ENCODE measurements at places on chromosomes 4 and X.

- no peak for DNase-seq
These were observed 12.8 kb downstream of the NAP1L3 start for GRCh38 chrX:93660575-93660974.

DNA sequence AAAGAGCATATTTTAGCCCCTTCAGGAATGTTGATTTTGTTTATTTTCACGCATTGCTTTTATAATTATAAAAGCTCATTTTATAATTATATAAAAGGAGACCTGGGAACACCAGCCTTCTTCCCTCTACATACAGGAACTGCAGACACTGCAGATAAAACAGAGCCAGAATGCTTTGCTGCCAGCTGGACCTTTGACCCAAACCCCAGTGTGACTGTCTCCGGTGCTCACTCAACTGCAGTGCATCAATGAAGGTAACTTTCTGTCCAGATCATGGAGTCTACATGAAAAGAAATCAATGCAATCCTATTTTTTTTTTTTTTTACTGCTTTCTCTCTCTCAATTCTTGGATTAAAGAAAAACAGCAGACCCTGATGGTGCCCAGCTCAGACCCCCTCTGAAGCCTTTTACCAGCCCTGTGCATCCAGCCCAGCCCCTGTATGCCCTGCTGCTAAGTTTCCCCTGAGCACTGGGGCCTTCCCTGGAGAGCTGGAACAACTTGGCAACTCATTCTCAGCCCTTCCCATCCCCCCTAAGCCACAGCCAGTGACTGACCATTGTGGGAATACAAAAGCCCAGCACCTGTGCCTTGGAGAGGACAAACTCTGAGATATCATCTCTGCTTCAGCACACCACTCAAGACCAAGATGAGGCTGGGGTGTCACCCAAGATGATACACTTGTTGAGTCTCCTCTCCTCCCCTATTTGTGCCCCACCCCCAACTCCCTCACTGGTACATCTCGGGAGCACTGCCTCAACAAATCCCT is 182.1 kb downstream of the EVC2 start:
- DNase-seq = no peak

DNA sequence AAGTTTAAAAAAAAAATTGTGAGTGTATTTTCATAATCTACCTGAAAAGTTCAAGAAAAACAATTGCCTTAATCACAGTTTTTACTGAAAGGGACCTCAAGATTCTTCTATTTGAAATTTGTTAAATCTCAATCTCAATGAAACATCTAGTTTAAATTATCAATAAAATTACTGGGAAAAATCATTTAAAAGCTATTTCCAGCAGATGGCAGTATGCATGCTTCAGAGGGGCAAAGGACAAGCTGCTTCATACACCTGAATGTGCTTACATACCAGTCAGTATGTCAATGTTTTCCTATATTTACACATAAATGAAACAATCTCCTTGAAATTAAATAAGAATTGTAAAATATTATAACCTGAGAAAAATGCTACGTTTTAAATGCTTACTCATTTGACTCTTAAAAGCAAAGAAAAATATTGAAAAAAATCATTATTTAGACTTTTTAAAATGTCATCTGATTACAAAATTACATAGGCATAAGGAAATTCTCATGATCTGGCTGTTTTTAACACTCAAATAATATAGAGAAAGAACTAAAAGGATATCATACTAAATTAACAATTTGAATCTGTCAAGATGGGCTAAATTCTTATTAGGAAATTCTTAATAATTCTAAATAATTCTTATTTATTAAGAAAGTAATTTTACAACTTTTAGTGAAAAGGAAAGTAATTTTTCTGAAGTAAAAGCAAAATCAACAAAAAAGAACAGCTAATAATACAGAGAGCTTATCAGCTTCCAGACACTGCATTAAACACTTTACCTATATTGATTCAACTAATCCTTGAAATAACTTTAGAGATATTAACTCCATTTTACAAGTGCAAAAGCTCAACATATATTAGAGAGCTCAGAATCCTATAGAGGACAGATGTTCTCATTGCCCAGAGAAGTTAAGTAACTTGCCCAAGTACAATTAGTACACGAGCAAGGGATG is 242.1 kb downstream of the ADAMTS3 start:
- DNase-seq = peak; percentile 42

- DNase-seq = no peak
These were observed 855.3 kb downstream of the PCDH7 start for GRCh38 chr4:31575504-31575903.

DNA sequence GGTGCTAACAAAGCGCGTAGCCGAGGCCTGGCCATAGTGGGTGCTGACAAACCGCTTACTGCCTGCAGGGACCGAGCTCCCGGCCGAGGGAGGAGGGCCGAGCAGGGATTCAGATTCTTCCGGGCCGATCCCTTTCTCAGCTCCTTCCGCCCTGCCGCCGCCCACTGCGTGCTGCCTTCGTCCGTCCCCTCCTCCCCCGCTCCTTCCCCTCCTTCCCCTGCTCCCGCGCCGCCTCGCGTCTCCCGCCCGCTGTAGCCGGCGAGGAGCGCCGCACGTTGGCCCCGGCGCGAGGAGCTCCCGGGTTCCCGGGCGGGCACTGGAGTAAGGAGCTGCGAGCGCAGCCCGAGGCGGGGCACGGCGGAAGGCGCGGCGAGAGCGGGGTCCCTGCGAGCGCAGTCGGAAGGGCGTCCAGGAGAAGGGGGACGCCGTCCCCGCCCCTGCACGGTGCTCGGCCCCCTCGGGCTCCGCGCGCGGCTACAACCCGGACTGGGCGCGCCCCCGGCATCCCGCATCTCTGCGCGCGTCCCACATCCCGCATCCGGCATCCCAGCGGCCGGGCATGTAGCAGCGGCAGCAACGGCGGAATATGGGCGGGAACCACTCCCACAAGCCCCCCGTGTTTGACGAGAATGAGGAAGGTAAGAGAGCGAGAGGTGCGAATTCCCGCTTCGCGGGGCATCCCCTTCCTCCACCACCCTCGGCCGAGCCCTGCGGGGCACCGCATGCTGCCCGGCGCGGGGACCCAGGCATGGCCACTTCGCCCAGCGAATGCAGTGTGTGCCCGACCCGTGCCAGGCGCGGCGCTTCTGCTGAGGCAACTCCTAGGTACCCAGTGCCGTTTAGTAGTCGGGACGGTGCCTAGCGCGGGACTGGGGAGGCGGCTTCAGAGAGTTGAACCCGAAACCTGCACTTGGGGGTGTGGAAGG is at the start of gene STK32B:
Gene STK32B, plus strand, starts transcription at position 203 of the 926 bp plus-strand sequence.
- DNase-seq = peak; percentile 88

GRCh38 chr4:118757761-118758251 is 72.6 kb downstream of the METTL14 start:
- no peak for DNase-seq

GRCh38 chrX:12327836-12328235 is 189.6 kb downstream of the FRMPD4 start:
- DNase-seq = peak; percentile 38

GRCh38 chrX:37995428-37995827 is 10.9 kb upstream of the SYTL5 start:
- DNase-seq = no peak

DNA sequence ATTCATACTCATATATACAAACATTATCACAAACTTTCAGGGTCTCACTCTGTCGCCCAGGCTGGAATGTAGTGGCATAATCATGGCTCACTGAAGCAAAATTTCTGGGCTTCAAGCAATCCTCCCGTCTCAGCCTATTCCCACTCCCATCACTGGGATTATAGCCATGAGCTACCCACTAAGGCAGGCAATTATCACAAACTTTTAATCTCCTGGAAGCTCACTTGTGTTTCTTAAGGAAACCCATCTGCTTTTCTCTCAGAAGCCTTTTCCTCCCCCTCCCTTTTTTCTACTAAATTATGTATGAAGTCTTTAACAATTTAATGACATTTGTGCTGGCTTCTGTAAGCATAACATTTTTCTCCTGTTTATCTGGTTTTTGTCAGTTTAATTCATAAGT is 170.5 kb downstream of the AREG start:
- DNase-seq = no peak

DNA sequence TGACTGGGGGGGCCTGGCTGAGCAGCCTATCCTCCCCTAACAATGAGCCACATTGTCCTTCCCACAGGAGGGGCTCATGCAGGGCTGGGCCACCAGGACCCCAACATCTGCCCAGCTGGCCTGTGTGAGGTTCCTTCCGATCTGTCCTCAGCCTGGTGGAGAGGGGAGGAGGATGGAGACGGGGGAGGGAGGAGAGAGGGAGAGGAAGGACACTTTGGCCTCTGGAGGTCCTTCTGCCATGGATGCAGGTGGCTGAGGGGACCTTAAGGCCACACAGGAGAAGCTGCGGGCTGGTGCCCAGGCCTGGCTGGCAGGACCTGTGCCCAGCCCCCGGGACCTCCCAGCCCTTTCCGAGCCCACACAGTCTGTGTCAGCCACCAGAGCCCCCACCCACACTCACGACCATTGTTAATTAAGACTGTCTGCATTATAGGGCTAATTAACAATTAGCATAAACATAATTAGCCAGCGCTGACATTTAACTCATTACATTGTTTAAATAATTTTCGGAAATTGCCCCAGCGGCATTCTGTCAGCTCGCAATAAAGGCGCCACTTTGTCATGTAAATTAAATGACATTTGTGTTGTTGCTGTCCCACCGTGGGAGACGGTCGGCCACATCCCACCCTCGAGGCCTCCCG is 53.0 kb upstream of the NKX1-1 start:
- no peak for DNase-seq

GRCh38 chrX:36974911-36975310 is 33.3 kb upstream of the FAM47C start:
- no peak for DNase-seq

DNA sequence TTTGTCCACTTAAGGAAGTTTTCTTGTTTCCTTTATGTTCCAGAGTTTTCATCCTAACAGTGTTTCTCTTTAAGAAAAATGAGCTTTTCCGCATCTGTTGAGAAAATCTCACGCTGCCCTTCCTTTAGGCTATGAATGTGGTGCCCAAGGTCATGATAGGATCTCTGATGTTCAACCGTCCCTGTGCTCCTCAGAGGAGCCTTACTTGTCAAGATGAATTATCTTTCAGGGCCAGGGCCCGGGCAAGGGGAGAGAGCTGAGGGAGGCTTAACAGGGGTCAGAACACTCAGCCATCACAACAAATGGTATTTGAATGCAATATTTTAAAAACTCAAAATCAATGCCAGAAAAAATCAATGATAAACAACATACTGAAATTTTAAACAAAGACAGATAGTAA is 6.2 kb upstream of the NELFA start:
- DNase-seq = no peak

DNA sequence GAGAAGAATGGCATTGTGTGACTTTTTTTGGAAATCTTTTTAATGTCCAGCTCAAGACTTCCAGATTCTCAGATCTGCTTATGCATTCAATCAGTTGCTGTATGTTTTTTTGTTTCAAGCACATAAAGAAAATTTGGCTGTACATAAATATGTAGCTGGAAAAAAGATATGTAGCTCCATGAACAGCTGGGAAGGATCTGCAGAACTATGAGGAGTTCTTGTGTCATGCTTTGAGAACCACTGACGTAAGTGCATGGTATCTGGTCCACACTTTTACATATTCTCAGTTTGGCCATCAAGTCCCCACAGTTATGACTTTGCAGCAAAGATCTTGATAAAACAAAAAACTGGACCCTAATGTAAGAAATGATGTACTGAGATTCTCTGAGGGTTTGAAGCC is 165.9 kb downstream of the KIT start:
- no peak for DNase-seq

DNA sequence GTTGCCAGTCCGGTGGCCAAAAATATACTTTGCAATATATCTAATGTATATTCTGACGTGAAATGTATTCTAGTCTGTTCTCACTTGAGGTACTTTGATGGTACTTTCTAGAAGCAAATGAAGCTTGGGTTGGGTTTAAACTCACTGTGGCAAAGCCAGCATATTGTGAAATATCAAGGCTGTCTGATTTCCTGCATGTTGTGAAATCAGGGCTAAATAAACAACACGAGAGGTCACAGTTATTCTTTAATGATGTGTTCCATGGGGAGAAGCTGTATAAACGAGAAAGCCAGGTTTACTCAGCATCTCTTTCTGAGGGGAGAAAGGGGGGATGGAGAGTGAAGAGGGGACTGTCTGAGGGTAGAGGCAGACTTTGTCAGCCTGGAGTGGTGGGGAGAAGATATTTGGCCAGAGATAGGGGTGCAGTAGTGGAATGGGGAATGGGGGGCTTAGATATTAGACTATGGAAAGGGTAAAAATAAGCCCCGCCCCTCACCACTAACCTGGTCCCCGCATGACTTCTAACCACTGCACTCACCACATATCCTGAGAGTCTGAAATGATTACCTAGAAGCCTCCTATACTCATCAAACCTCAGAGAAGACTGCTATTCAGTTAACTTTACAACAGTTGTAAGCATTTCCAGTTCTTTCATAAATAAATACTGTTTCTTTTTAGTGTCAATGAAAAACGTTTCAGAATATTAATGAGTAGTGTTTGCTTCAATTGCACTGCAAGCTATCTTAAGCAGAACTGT is 5.9 kb upstream of the SCARB2 start:
- DNase-seq = peak; percentile 47
